ENCODE measurements at places on chromosomes 13 and 19. TPM values are rescaled to one million over a fixed set of nuclear protein-coding genes. Genes with fewer than 3 reads are reported as not detected.

Gene C19orf67
- total RNA-seq: not detected

GRCh38 chr19:36939153-36939552 is 23.0 kb downstream of the ZNF568 start:
- DNase-seq: peak; percentile 4

DNA sequence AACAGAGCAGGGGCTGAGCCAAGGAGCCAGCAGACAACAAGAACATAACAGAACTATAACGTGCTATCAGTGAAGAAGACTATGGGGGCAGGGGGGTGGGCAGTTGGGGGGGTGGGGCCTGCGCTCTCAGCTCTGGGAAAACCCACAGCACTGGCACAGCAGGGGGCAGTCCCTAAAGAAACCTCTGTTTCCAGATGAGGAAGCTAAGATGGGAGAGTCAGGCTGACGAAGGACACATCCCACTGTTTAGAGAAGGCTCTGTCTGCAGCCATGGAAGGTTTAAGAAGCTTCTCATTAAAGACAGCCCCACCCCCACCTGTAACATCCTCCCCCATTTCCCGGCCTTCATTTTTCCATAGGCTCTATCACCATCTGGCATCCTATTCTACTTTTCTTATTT is 7.1 kb upstream of the DOCK9 start:
- no peak for DNase-seq

DNA sequence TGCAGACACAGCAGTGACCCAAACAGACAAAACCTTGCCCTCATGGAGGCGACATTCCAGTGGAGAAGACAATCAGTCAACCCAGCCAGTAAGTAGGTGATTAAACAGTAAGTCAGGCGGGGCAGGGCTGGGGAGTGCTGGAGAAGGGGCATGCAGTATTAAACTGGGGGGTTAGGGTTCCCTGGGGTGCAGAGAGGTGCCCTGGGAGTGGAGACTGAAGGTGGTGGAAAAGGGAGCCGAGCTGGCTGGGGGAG is 31.2 kb upstream of the FXYD3 start:
- no peak for DNase-seq

- DNase-seq: no peak
These were observed 1129.3 kb downstream of the SLITRK5 start for GRCh38 chr13:88800505-88800904.

DNA sequence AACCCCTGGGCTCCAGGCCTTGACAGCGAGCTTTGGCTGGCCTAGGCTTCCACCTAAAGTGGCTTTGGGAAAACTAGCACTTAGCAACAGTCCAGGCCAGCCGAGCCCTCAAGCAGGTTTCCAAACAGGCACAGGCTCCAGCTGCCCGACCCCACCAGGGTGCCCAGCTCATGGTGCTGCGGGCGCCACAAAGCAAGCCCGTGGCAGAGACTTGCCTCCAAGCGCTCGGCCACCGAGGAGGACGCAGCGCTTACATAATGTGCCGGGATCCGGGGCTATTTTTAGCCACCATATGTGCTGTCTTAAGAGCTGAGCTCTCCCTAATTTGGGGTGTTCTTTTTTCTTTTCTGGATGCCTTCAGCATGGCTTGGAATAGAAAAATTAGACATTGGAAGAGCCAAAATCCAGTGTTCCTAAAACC is 56.1 kb upstream of the F7 start:
- no peak for DNase-seq

DNA sequence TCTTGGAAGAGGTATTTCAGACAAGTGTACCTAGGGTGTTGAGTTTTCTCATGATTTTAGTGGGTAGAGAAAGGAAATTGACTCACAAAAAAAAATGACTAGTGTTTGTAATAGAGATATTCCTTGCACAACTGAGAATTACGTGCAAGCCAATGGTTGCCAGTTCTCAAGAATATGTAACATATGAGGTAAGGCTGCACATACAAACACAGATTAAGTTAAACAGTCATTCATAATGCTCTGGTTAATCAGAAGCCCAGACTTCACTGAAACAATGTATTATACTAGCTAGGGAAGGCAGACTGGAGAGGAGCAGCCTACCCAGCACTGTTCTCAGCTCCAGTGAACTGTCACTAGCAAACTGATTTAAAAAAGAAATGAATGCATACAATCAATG is 418.3 kb downstream of the DIAPH3 start:
- no peak for DNase-seq

GRCh38 chr13:23567906-23568460 is 2.2 kb upstream of the TNFRSF19 start:
- DNase-seq: no peak

Gene ZNF69
- total RNA-seq: 3.5 TPM

Gene ZNF547
- 1.7 TPM for total RNA-seq

DNA sequence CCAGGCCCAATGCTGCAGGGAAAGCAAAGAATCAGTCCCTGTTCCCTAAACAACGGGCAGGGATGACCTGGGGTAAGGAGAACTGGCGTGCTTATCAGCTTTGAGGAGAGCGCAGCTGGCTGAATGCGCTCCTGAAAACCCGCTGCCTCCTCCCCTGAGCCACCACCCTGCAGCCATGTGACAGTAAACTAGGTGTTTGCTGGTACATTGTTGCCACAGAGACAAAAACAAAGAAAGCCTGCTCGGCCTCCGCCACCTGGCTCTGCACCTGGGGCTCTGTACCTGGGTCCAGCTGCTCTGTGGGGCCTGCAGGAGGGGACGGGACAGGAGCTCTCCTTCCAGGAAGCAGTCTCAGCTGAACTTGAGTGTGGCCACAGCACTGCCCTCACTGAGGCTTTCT is 21.8 kb downstream of the MCF2L start:
- DNase-seq: no peak

DNA sequence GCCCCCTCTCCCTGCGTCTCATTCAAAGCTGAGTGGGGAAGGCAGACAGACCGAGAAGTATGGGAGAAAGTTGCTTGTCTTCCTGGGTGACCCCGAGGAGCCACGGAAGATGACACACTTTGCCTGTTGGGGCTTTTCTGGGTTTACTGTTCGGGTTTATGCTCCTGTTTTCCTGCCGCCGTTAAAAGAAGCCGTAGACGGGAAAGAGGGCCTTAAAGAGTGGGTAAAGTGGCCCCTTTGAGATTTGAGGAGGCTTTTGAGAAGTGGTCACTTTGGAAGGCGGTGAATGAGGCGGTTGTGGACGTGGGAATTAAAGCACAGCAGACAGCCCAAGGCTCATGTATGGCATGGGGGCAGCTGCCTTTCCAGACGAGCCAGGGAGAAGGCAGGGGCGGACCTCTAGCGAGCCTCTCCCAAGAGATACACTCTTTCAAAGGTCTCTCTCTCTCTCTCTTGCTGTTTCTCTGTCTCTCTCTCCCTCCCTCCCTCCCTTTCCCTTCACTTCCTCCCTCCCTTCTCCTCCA is 493 bp upstream of the LHFPL6 start:
- DNase-seq: peak; percentile 15

Gene KCNN4
- total RNA-seq: not detected

Gene FCER2
- not detected for total RNA-seq

DNA sequence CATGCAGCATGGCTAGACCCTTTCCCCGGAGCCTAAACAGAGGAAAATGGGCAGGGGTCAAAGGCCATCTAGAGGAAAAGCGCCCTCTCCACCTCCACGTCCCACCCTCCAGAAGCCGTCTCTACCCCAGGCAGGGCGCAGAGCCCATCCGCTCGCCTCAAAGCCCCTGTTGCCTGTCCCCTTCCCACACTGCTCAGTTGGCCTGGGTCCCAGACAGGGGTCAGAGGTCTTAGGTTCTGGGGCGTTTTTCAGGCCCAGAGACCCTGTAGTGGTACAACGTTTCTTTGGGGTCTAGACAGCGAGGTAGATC is 285 bp downstream of the TMEM143 start:
- DNase-seq: no peak

Gene CEACAM3
- not detected for total RNA-seq

DNA sequence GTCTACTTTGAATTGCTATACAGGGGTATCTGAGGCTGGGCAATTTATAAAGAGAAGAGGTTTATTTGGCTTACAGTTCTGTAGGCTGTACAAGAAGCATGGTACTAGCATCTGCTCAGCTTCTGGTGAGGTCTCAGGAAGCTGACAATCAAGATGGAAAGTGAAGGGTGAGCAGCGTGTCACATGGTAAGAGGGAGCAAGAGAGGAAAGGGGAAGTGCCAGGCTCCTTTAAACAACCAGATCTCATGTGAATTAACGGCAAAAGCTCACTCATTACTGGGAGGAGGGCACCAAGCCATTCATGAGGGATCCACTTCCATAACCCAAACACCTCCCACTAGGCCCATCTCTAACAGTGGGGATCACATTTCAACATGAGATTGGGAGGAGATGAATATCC is 222.4 kb downstream of the TDRD3 start:
- DNase-seq: no peak
